ENCODE measurements at places on chromosomes 3 and 15. TPM values are rescaled to one million over a fixed set of nuclear protein-coding genes. Genes with fewer than 3 reads are reported as not detected.

- no peak for DNase-seq
Observed at GRCh38 chr3:42581400-42581708, 413 bp downstream of the SEC22C start.

Gene PLA1A
- polyA plus RNA-seq: 3.0 TPM

- no peak for DNase-seq
Observed at GRCh38 chr3:170044271-170044670, 6.5 kb downstream of the GPR160 start.

DNA sequence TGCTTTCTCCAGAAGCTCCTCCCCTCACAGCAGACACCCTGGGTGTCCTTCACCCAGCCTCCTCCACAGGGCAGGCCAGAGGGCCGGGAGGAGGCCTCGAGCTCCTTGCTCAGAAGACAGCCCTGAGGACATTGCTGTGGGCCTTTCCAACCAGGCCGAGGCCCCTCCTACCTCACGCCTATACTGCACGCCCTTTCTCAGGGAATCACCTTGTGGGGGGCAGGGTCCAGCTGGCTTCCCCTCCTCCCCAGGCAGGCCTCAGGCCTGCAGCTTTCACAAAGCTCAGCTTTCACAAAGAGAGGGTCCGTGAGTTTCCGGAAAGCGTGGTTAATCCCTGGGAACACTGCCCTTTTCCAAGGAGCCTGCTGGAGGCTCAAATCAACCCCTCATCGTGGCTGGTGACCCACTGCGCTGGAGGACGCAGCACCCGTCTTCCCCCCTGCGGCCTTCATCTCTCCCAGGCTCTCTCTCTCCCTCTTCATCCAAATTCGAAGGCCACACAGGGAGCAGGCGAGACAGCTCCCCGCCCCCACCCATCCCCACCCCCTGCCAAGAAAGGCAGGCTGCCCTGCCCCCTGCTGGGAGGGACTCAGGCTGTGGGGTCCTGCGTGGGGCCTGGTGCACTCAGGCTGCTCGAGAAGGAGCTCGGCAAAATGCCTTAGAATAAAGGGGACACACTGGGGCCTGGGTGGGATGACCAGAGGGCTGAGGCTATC, 79.4 kb downstream of the OCA2 start:
- DNase-seq: no peak

DNA sequence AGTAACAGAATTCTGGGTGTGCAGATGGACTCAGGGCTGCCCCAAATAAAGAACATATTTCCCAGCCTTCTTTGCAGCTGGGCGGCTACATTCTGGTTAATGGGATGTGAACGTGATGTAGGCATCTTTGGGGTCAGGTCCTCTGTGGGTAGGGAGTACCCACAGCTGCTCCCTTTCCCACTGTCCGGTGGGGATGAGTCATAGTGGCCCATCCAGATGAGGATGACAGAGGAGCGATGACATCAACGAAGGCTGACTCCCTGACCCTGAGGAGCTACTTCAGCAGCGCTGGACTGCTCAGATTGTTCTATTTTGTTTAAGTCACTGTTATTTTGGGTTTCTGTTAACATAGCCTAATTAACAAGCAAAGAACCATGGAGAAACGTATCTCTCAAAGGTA, 38.0 kb downstream of the SRPRB start:
- DNase-seq: no peak

DNA sequence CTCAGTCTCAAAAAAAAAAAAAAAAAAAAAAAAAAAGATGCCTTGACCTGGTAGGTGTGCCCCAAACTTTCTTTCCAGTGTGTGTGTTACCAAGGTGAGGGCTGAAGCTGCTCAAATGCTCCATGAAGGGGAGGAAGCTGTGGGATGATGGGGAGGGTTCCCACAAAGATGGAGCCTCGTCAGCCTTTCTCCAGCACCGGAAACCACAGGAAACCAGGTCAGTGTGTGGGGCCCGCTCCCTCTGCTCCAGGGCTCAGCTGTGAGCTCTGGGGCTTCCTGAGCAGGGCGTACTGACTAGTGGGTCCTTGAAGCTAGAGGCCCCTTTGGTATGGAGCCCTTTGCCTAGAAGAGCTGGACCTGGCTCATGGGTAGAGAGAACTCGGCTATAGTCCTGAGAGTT, 681 bp upstream of the IL17RE start:
- no peak for DNase-seq

Gene CCR8
- 2.1 TPM for polyA plus RNA-seq

GRCh38 chr15:94287794-94288246, 56.5 kb downstream of the MCTP2 start:
- DNase-seq: peak; percentile 69

DNA sequence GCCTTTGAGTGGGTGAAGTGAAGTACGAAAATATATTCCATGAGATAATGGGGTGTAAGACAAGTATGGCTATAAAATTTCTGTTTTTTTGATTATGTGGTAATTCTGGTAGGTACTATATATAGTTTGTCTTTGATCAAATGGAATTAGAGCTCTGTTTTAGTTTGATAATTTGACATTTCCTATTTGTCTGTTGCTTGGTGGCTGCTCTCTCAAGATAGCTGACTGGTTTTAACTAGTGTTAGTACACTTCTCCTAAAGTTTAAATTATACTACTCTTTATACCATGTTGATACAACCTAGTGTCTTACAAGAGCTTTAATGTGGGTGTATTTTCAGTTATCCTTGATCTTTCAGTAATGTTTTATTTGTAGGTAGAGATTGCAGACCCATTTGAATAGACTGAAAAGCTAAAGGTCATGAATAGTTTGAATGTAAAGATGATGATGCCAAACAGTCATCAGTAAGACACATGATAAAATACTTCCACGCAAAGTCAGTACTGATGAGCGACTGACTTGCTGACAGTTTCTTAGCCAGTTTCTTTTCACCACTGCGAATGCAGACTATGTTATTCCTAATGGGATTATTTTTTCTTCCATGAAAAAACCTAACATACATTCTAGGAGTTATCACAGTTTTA, 15.2 kb downstream of the SACM1L start:
- no peak for DNase-seq

DNA sequence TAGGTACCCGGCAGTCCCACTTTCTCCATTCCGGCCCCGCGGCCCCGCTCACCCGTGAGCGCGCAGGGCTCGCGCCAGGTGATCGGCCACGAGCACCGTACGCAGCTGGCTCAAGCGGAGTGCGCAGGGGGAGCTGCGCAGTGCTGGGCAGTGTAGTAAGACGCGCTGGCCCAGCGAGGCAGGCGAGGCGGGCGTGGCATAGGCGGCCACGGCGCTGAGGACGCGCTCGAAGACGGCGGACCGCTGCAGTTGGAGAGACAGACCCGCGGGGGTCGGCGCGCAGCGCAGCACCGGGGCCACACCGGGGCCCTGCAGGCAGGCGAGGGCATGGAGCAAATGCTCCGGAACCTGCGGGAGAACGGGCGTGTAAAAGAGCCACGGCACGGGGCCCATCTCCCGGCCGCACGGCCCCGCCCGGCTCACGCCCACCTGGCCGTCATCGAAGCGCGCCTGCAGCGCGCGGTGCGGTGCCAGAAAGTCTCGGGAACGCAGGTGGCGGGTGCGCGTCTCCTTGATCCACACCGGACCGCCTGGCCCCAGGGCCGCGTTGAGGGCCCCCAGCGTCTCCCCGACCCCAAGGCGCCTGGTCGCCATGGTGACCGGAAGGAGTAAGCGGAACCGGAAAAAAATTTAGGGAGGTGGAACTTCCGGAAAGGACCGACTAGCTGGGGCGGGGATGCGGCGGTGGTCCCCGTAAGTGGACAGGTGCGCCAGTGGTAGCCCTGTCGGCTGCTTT, at the start of gene DALRD3:
Gene DALRD3, minus strand, starts transcription at position 610 of the 736 bp plus-strand sequence. Its CDS starts 16 bp downstream, at position 594.
- peak; percentile 59 for DNase-seq

DNA sequence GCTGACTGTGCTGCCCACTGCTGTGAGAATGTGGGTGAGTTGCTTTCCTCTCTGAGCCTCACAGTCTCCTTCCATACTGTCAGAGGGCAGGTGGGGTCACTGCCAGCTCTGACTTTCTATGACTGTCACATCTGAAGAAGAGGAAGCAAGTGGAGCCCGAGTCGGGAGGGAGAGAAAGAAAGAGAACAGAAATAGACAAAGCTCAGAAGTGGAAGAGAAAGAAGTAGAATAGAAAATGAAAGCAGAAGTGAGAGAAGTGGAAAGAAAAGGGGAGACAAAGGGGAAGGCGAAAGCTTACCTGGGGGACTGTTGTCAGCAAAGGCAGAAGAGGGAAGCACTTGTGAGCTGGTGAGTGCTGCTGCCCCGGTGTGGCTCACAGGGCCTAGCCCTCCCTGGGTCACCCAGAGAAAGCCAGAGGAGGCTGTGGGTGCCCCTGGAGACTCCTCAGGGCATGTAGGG, 57.9 kb downstream of the EPHB1 start:
- DNase-seq: no peak

Gene GPR27
- polyA plus RNA-seq: 1.7 TPM

- DNase-seq: peak; percentile 76
Observed at GRCh38 chr15:41934843-41935242, 37.5 kb downstream of the EHD4 start.

- no peak for DNase-seq
Observed at GRCh38 chr3:125324341-125324740, 50.8 kb downstream of the ZNF148 start.

GRCh38 chr3:56989169-56989976, 71.1 kb upstream of the SPATA12 start:
- DNase-seq: no peak

DNA sequence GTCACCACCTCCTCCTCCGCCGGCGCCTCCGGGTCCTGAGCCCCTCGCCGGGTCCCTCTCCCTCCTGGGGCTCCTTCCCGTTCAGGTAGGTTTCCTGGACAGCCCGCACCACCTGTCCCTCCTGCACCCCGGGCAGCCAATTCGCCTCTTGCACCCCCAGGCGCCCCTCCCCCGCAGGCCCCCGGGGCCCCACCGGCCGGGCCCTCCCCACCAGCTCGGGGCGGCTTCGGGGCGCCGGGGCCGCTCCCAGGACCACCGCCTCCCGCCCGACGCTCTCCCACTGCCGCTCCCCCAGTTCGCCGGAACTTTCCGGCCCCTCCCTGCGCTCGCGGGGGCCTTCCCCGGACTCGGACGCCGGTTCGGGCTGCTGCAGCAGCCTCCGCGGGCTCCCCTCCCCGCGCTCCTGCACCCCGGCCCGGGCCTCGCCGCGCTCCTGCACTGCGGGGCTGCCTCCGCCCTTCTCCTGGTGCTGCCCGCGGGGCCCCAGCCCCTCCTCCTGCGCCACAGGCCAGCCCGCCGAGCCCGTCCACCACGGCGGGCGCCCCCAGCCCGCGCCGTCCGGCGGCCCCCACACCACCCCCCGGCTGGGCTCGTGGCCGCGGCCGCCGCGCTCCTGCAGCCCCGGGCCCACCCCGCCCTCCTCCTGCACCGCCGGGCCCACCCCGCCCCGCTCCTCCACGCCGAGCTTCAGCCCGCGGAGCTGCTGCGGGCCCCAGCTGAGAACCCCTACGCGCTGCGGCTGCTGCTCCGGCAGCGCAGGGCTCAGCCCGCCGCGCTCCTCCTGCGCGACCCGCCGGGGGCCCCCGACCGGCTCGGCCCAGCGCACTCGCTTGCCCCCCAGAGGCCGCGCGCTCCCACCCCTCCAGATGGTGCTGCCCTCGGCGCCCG, 587 bp upstream of the TNK2 start:
- DNase-seq: no peak

GRCh38 chr3:42266085-42266484, at the start of gene CCK:
Gene CCK, minus strand, starts transcription at chr3:42266185. Its CDS starts 2,555 bp downstream, at chr3:42263630.
- no peak for DNase-seq

Gene ACVR2B
- polyA plus RNA-seq: 2.4 TPM

DNA sequence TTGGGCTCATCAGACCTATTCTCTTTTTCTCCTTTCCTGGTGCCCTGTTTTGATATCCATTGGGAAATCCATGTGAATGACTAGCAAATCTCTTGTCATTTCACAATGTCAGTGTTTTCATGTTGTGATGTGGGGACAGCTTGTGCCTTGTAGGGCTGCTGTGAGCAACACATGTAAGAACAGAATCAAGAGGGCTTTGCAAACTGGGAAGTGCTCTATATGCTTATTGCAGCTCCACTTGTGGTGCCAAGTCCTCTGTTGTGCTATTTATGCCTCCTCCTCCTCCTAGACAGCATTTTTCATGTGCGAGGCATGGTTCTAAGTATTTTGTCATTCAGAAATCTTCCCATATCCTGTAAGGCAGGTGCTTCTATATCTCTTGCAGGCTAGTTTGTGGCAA, 56.4 kb downstream of the ZNF621 start:
- no peak for DNase-seq

- DNase-seq: no peak
Observed at GRCh38 chr3:194323785-194324735, 27.1 kb downstream of the CPN2 start.

Gene CSTA
- 292 TPM for polyA plus RNA-seq

GRCh38 chr3:78035131-78035641, 995.3 kb downstream of the ROBO2 start:
- no peak for DNase-seq

Gene MELTF
- polyA plus RNA-seq: 3.2 TPM

Gene RTP3
- polyA plus RNA-seq: 0.07 TPM

- no peak for DNase-seq
Observed at GRCh38 chr3:99772171-99772570, 45.5 kb upstream of the CMSS1 start.

Gene CD96
- 27.0 TPM for polyA plus RNA-seq

DNA sequence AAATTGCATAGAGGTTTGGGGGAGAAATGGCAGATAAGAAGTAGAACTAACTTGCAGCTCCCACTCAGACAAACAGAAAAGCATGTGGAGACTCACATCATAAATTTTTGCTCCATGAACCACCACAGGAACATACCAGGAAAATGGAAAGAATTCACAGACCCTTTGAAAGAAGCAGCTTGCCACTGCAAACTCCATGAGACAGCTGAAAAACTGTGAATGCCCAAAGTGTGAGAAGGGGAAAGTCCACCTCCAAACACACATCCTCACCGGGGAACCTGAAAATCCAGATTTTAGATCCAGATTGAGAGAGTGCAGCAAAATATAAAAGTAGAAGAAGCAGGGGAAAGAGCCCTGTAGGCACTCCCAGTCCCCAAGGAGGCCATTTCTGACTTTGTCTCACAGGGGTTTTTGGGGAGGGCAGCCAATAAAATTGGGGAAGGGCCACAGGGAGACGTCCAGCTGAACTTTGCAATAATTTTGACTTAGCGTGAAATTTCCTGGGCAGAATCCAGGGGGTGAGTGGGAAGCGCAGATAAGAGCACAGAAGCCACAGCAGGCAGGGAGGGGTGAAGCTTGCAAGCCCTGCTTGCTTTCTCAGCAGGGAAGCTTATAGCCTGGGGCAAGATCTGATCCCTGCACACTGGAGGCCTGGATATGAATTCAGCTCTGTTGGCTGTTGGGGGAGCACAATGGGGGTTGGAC, 183.4 kb upstream of the UBE2E2 start:
- DNase-seq: no peak

Gene GP5
- polyA plus RNA-seq: 0.64 TPM

DNA sequence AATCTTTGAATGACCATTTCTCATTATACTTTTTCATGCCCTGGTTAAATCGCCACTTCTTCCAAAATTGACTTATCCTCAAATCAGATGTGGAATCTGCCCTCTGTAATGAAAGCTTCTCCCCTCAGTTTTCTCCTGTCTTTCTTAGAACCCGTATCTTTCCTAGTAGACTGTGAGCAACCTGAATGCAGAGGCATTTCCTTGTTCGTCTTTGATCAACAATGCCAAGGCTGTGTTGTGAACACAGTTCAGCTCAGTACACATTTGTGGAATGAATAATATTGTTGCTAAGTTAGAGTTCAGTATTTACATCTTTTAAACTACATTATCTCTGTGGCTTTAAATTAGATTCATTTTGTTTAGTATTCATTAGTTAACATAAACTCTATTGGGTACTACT, 123.3 kb downstream of the TPRG1 start:
- DNase-seq: no peak

Gene ATP13A4
- 4.3 TPM for polyA plus RNA-seq

Gene RPP14
- polyA plus RNA-seq: 11.5 TPM

Data from thymus (tissue), 14 donors.